ENCODE measurements at places on chromosomes 4 and X.

DNA sequence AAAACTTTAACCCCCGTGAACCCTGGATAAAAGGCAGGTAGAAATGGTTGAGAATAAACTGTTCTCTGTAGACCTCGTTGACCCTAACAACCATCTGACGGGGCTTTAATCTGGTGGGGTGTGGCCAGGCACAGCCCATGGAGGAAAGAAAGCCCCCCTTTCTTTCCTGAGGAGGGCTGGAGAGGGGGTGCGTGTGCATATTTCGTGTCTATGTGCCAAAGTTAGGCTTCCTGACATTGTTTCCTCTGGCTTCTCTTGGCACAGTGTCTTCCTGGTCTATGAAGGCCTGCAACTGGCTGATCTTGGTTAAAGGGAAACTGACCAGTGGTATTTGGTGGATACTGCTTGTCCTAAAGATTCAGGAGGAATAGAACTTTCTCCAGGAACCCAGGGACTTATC is 97.1 kb downstream of the MGST2 start:
- no peak for DNase-seq

DNA sequence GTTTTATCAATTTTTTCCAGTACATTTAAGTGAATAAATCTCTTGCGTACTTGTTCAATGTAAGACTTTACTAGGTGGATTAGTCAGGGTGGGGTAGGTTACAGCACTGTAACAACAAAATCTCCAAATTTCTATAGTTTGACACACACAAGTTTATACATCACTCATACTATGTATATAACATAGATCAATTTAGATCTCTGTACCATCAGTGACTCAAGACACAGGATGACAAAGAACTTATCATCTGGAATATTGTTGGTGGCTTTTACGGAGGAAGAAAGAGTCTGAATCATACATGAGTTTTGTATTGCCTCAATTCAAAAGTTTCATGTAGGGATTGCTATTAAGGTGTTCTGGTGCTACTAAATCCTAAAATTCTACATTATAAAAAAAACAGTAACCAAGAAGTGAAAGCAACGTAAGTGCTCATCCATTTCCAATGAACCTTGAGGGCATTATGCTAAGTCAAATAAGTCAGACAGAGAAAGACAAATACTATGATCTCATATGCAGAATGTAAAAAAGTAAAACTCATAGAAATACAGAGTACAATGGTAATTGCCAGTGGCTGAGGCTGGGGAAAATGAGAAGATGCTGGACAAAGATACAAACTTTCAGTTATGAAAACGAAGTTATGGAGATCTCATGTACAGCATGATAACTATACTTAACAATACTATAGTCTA is 98.0 kb upstream of the DKK2 start:
- DNase-seq: no peak

- no peak for DNase-seq
Observed at GRCh38 chr4:186806679-186807421, 83.2 kb upstream of the FAT1 start.

DNA sequence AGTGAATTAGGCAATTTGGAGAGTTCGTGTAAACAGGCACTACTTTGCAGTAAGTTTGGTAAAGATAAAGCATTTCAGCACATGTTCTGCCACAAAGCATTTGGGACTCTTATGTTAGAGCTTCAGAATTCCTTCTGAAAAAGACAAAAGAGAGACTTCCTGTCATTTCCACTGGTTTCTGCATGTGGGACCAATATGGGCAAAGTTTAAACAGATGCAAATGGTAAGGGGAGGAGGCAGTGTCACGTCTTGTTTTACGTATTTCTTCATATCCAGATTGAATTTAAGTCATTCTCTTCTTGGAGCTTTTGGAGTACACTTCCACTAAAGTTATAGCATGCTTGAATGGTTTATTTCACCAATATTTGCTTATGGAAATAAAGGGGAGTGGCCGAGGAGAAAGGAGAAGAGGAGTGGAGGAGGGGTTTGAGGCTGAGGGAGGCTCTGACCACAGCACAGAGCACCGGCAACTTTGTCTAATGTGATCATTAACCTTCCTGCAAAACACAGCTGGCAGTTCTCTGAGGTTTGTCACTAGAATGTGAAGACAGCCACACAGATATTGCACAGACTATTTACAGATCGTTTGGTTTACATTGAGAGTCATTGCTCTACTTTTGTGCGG is at the start of gene APELA:
Gene APELA, plus strand, starts transcription at position 479 of the 625 bp plus-strand sequence. CDS start 154 bp downstream, outside the sequence.
- DNase-seq: no peak

- no peak for DNase-seq
Observed at GRCh38 chr4:3295837-3296624, 3.2 kb downstream of the RGS12 start.

GRCh38 chr4:143019351-143019750 is 165.4 kb upstream of the USP38 start:
- DNase-seq: no peak

DNA sequence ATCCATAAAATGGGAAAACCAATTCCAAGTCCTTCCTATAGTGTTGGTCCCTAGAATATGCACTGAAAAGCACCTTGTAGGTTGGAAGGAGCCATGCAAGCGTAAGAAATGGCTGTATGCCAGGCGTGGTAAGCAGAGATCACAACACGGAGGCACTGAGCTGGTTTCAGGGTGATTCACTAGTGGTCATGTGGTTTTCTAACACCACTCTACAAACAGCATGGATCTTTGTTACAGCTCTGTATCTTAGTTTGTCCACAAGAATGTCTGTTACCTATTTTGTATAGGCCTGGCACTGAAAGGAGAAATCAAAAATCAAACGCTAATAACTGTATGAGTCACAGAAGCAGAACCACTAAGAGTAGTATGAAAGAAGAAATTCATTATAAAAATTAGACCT is 71.9 kb downstream of the MAGEB17 start:
- no peak for DNase-seq

DNA sequence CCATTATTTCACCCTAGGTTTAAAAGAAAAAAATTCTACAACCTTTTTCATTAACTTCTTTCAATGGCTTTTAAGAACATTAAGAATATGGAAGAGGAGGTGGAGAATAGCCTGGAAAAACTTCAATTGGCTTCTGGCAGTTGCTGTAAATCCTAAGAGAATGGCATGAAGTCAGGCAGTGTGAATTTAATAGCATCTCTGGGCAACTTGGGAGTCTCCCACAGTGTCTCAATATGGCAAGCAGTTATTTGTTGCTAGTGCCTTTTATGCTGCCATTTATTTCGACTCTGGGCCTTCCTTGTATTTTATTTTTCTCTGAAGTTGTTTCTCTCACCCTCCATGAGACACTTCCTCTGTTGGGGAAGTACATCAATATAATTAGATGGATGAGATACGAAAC is 322.1 kb downstream of the CBLL2 start:
- no peak for DNase-seq

GRCh38 chr4:147638942-147639341 is 21.7 kb downstream of the TMEM184C start:
- DNase-seq: no peak
